ENCODE measurements at places on chromosomes 11 and 22.

DNA sequence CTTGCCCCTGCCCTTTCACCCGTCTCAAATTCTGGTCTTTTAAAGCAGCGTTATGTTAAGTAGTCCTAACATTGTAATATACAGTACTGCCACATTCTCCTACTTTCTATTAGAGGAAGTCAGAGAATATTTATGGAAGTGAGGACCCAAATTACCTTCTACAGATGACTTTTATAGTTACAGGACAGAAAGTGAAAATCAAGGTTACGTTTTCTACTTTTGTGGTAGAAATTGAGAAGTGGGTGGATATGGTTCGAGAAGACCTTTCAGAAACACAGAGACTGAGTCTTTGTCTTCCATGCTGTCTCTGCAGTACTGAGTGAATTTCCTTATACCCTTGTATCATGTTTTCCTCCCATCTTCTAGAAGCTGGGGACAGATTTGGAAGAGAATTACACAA lies 17.1 kb downstream of the SC5D start:
- no peak for DNase-seq

GRCh38 chr11:67674442-67674871 lies at the start of gene ALDH3B2:
ALDH3B2 (minus strand) TSS chr11:67674623; CDS start chr11:67666935, 7,688 bp downstream.
- peak; percentile 97 for DNase-seq

GRCh38 chr22:20550851-20551744 lies 43.7 kb downstream of the MED15 start:
- DNase-seq: peak; percentile 24

- DNase-seq: no peak
These were observed 80.1 kb upstream of the RTL6 start for GRCh38 chr22:44578110-44578457.

DNA sequence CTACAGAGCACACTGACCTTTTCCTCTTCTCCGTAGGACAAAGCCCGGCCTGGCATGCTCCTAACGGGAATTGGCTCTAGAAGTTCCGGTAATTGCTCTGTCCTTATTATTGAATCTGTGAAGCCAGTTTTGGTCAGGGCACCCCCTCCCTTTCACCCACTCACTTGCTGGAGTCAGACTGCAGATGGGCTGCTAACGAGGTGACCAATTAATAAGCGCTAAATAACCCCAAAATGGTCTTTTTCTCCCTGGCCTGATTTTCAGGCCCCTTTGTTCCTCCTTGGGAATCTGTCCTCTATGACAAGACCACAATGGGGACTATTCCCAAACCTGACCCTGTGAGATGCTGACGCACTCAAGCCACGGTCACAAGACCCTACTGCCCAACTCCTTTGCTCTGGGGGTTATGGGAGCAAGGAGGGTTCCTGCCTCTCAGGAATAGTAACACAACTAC lies 610.0 kb upstream of the CADM1 start:
- no peak for DNase-seq

All from epithelial cell of esophagus (primary cell).